Stimulated activated CD4-positive, alpha-beta T cell treated with anti-CD3 and anti-CD28 coated beads, Interleukin-2, amount 100 ng/mL, for 24 hours (primary cell): ENCODE measurements at places on chromosomes 7 and 10.
A peak's percentile ranks its signal among the peaks of the same experiment; 100 is the strongest.

DNA sequence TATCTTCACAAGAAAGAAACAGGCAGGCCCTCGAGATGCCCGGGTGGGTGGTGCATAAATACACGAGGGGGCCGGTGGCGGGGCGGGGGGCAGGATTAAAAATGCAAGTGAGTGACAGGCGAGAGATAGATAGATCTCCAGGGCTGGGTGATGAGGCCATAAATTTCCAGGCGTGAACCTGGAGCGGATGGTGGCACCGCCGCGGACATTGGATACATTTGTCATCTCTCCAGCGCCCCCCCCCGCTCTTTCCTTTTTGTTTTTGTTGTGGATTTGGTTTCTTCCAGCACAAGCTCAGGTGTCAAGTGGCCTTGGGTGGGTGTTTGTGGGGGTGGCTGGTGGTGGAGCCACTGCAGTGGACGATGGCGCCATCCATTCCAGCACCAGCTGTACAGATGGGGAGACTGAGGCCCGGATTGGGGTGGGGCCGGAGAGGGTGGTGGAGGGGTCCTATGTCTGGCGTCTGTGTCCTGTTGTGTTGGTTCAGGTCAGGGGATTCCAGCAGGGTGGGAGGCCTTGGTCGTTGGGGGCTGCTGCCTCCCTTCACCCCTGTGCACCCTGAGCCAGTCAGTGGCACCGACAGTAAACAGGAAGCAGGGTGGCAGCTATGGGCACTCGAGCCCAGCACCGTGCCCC, 2.9 kb downstream of the ELFN1 start:
- no peak for DNase-seq

GRCh38 chr7:116334555-116334954, 124.2 kb downstream of the TES start:
- DNase-seq, result no peak

GRCh38 chr10:31823358-31823757, 105.3 kb downstream of the ARHGAP12 start:
- DNase-seq, result no peak

GRCh38 chr10:98041352-98042043, 11.1 kb upstream of the CRTAC1 start:
- peak; percentile 55 for DNase-seq

GRCh38 chr7:44603193-44603592, 3.2 kb upstream of the OGDH start:
- DNase-seq, result no peak

DNA sequence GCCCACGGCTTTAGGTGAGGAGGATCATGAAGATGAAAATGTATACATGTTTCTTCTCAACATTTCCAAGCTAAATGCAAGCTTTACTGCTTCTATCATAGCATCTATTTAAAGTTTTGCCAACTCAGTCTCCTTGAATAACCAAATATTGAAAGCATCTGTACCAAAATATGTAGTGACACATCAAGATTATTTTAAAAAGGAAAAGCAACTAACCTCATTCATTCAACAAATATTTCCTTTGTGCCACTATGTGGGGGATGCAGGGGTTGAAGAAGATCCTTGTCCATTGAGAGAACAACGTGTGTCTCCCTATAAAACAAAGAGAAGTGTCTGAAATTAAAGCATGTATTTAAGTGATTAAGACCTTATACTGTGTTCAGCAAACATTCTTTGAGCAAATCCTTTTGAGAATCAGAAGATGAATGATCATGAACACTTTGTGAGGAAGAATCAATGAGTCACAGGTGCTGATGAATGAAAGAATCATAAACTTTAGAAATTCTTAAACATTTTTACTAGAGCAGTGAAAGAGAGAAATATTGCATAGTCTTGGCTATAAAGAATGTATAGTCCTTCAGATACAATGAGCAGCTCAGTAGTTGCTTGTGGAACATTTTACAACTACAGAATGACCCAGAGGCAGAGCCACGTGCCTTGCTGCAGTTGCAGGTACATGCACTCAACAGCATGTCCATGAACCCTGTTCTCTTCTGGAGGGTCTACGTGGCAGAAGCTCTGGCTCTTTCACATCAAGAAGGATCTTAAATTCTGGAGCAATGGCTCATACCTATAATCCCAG, 13.9 kb downstream of the TAS2R60 start:
- no peak for DNase-seq

DNA sequence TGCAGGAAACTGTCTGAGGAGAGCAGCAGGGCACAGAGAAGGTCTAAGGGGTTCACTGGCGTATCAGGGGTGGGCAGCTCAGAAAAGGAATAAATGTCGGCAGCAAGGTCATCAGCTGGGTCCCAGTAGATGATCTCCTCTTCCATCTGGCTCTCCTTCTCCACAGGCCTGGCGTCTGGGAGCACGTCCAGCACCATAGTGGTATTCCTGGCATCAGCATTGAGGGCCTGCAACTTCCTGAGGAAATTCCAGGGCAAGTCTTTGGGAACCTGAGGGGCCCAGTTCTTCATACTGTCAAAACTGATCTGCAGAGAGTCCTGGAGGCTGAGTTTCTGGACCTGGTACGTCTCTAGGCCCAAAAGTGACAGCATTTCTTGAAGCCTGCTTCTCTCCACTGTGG, 9.6 kb upstream of the MRPS24 start:
- DNase-seq, result no peak

DNA sequence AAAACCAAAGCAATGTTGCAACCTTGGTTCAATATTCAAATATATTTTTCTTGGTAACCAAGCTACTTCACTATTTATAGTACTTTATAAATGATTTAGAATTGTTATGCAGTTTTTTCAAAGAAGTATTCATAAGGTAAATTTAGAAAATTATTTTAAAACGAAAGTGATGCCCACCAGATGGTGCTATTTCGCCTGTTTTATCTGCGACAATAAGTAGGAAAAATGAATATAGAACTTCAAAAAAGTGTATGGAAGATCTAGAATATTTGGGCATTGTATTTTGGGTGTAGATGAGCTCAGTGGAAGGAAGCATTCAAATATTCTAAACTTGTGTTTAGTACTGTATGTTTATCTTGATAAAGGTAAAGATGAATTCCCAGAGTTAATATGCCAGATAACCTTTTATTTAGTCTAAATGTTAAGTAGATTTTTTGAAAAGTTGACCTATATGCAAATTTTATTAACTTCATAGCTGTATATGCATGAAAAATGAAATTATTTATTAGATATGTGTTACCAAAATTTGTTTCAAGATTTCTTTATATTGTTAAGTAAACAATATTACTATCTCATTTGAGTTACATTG, 93.2 kb downstream of the ADK start:
- DNase-seq, result no peak

DNA sequence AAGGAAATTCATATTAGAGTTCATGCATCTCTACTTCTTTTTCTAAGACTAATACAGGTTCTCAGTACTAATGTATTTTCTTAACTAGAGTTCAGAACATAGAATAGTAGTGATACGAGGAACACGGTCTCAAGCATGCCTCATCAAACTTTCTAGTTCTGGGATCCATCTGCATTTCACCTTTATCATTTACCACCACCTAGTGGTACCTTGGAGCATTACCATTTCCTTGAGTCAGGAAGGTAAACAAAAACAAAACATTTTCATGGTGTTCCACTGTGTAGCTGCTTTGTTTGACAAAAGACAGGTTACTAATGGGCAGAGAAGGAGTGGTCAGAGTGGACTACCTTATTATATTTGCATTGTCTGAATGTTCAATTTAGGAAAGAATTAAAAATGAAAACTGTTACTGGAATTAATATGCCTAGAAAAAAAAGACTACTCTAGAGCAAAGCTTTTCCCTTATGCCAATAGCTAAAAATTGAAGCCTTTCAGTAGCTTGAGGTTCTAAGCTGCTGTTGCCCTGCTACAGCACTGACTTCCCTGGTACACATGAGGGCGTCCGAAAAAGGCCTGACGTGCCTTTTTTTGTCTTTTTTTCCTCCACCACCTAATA, 44.5 kb downstream of the STARD3NL start:
- no peak for DNase-seq

DNA sequence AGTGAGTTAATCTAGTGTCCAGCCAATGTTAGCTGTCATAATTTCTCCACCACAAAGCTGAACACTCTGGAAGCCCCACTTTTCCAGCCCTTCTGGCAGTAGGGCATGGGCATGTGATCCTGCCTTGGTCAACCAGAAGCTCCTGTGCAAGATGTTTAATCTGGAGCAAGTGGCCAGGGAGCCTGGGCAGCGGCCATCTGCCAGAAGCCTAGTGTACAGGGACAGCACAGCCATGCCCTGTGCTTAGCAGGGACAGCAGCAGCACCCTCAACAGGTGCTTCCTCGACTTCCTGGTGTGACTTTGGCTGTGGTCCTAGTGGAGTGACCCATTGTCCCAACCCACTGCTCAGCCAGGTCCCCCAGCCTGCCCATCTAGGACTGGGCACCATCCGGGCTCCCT, 10.3 kb downstream of the RBP3 start:
- DNase-seq, result no peak

- no peak for DNase-seq
Observed at GRCh38 chr7:128687131-128687530, 15.0 kb downstream of the GARIN1A start.

- no peak for DNase-seq
Observed at GRCh38 chr10:110995301-110995700, 75.9 kb downstream of the SHOC2 start.

- no peak for DNase-seq
Observed at GRCh38 chr7:68977385-68978055, 620.8 kb upstream of the AUTS2 start.

DNA sequence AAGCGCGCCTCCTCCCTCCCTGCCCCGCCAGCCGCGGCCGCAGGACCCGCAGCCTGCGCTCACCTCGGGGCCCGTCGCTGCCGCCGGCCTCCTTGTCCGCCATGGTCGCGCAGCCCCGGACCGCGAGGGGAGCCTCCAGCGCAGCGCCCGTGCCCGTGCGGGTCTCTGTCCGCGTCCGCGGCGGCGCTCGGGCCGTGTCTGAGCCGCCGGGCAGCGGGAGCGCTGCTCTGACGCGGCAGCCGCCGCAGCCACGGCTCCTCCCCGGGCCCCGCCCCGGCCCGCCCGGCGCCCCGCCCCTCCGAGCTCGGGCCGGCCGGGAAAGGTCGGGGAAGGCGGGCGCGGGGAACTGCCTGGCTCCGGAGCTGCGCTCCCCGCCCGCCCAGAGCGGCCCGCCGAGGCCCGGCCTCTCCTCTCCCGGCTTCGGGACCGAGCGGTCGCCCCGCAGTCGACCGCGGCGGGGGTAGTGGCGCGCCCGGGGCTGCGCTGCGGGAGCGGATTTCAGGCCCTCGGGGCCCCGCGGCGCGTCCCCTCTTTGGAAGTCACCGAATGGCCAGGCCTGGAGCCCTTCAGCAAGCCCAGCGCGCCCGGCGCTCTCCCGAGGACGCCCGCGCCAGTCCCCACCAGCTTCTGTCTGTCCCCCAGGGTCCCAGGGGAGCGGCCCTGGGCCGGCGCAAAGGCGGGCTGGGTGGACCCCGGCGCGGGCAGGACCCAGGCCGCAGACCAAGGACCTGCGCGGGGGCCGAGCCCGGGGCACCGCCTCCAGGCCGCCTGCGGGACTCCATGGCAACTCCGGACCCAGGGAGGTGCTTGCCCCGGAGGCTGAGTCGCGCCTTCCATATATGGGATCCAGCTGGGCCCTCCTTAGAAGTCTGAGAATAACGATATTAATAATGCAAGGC, at the start of gene HSPA12A:
TSS of gene HSPA12A (minus strand) at position 200 of the 899 bp plus-strand sequence. CDS start at position 103, 97 bp downstream.
- DNase-seq, result peak; percentile 56

DNA sequence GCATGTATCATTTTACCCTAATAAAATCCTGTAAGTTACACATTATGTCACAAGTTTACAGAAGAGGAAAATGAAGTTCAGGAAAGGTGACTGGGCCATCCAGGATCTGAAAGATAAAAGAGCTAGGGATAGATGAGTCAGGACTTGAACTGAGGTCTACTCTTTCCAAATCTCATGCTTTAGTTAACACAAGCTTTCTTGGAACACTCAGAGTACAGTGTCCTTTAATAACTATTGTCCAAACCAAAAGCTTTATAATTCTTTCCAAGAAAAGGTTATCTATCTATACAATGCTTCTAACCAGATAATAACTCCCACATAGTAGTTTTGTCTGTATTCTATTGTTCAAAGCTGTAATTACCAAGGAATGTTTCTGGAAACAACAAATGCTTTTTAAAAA, 164.6 kb downstream of the LRRN3 start:
- DNase-seq, result no peak

DNA sequence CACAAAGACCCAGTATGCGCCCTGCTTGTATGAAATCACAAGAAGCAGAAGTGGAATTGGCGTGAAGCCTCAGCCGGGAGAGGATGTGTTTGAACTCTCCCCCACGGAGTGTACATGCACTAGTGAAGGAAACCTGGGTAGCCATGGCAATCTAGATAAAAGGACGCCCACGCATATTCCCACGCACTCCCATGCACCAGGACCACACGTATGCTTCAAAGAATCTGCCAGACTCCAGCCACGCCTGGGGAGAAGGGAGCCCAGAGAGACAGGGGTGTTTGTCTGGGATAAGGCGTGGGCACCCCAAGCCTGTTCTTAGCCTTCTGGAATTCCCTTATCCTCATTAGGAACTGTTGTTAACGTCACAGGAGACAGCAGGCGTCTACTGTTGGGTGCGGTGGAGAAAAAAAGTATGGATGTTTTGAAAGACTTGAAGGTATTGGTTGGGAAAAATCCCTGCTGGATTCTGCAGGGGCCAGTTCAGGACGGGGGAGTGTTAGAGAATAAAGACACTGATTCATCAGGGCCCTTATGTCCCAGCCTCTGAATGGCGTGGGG, 28.9 kb upstream of the ECHDC3 start:
- no peak for DNase-seq

DNA sequence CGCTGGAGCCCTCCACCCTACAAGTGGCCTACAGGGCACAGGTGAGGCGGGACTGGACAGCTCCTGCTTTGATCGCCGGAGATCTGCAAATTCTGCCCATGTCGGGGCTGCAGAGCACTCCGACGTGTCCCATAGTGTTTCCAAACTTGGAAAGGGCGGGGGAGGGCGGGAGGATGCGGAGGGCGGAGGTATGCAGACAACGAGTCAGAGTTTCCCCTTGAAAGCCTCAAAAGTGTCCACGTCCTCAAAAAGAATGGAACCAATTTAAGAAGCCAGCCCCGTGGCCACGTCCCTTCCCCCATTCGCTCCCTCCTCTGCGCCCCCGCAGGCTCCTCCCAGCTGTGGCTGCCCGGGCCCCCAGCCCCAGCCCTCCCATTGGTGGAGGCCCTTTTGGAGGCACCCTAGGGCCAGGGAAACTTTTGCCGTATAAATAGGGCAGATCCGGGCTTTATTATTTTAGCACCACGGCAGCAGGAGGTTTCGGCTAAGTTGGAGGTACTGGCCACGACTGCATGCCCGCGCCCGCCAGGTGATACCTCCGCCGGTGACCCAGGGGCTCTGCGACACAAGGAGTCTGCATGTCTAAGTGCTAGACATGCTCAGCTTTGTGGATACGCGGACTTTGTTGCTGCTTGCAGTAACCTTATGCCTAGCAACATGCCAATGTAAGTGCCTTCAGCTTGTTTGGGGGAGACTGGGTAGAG, at the start of gene COL1A2:
TSS of gene COL1A2 (plus strand) at position 459 of the 704 bp plus-strand sequence. CDS start at position 596, 137 bp downstream.
- peak; percentile 4 for DNase-seq

GRCh38 chr7:42174391-42174912, 62.6 kb downstream of the GLI3 start:
- DNase-seq, result no peak

- DNase-seq, result no peak
Observed at GRCh38 chr10:1663226-1663625, 74.1 kb downstream of the ADARB2 start.
